Activated CD4-positive, alpha-beta T cell treated with anti-CD3 and anti-CD28 coated beads for 4 hours (primary cell): ENCODE measurements at places on chromosomes 12 and 14.

- no peak for DNase-seq
Observed at GRCh38 chr14:43285575-43285974, 1221.5 kb downstream of the FSCB start.

GRCh38 chr14:93566065-93566693 is 135.4 kb downstream of the UNC79 start:
- DNase-seq, result no peak

- no peak for DNase-seq
Observed at GRCh38 chr12:131990066-131990979, 40.6 kb downstream of the EP400 start.

DNA sequence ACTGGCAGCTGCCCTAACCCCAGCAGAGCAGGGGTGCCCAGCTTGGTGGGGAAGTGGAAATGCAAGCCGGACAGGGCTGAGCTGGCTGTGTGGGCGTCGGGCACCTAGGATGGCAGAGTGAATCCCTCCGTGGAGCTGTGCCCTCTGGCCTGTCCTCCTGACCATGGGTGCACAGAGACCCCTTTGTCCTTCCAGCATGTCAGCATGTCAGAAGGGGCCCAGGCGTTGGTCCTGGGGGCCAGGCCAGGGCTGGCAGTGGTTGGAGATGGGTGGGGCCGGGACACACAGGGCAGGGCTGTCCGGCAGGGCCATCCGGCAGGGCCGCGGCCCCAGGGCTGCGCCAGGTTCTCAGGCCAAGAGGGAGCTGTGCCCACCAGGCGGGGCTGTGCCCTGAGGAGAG is 8.8 kb upstream of the TEX22 start:
- DNase-seq, result no peak

- DNase-seq, result no peak
Observed at GRCh38 chr12:127277882-127278281, 989.1 kb upstream of the TMEM132C start.

- no peak for DNase-seq
Observed at GRCh38 chr12:86331012-86331411, 74.8 kb upstream of the MGAT4C start.

DNA sequence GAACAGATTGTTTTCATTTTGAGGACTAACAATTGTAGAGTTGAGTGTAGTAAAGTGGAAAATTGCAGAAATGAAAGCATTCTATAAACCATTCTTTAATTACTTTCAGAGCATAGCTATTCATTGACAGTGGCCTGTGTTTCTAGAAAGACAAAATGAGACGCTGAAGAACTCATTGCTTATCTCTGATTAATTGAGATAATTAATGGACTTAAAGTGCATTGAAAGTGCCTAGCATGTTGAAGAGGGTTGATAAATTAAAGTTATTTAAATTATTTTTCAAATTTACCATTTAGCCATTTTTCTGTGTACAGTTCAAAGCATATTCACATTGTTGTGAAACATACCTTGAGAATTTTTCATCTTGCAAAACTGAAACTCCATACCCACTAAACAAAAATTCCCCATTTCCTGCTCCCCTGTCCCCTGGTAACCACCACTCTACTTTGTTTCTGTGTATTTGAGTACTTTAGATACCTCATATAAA is 57.4 kb downstream of the DAAM1 start:
- DNase-seq, result no peak

- peak; percentile 52 for DNase-seq
Observed at GRCh38 chr12:111438481-111438880, 32.8 kb downstream of the SH2B3 start.

GRCh38 chr14:72118841-72119240 is 186.6 kb downstream of the RGS6 start:
- no peak for DNase-seq

DNA sequence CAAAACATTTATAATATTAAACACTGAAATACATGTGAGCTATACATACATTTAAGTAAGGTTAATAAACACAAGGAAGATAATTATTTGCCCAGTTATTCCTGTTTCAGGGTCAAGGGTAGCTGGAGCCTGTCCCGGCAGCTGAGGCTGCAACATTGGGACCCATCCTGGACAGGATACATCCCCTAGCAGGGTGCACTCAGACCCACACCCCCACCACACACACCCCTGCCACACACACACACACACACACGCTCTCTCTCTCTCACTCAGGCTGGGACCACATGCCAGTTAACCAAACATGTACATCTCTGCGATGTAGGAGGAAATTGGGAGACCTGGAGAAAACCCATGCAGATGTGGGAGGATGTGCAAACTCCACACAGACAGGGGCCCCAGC is 112.6 kb upstream of the TMCC3 start:
- no peak for DNase-seq

DNA sequence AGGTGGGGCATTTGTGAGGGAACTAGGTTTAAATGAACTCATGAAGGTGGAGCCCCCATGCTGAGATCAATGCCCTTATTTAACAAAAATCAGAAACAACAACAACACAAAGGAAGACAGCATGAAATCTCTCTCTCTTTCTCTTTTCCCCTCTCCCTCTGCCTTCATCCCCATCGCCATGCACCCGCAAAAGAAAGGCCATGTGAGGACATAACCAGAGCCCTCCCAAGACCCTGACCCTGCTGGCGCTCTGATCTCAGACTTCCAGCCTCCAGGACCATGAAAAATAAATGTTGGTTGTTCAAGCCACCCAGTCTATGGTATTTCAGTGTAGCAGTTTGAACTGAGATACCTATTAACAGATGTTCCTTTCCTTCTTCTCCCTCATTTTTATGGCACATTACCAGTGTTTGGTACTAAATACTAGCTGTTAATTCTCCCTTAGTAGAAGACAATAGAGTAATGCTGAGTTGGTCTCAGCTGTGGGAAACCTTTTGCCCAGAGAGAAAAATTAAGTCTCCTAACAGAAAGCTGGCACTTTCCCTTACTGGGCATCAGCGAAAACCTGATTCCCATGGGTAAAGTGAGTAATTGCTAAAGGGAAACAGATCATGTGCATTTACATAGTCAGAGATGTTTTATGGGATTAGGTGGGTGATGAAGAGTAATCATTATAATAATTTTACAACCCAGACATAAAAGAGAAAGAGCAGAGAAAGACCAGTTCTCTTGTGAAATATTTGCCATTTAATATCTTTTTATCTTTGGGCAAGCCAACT is 264.0 kb upstream of the PLEKHG7 start:
- DNase-seq, result no peak

DNA sequence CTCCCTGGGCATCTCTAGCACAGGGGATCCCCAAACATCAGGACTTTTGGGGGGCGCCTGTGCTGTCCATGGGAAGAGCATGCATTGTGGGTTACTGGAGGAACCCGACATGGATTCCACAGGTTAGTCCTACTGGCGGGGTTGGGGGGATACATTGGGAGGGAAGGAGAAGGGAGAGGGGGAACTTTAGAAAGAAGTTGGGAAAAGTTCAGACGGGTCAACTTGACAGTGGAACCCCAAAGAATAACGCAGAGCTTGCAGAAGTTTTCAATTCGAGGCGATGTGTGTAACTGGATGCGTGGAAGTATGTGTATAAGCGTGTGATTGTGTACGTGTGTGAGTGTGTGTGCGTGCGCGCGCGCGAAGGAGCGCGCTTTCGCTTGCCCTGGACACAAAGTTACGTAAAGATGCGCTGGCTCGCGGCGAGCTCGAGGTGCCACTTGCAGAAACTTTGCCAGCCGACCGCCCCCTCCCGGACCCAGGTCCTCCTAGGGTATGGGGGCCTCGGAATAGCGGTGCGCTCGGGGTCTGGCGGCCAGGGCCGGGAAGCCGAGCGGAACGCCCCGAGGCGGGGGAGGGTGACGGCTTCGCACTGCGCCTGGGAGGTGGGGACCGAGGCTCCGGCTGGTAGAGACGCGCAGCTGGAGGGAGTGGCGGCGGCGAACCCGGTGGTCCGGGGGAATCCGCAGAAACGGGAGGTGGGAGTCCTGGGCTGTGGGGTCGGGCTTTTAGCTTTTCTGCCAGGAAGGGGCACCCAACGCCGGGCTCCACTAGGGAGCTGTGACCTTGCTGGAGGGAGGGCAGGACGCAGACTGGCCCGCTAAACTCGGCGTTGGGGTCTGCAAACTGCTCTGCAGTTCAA is 669 bp downstream of the RFX4 start:
- no peak for DNase-seq

GRCh38 chr12:17928708-17929366 is 161.2 kb downstream of the RERGL start:
- DNase-seq, result no peak

DNA sequence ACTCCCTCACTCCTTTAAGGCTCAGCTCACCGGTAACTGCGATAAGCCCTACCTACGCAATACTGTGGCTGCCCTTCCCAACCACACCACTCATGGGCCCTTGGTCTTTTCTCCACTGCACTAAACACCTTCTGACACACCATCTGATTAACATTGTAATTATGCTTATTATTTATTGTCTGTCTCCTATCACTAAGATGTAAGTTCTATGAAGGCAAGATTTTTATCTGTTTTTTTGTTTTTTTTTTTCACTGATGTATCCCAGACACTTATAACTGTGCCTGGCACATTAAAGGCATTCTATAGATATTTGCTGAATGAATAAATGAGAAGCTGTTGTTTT is 34.2 kb upstream of the PYGL start:
- no peak for DNase-seq

- DNase-seq, result no peak
Observed at GRCh38 chr14:20836668-20837338, 34.2 kb upstream of the RNASE1 start.

DNA sequence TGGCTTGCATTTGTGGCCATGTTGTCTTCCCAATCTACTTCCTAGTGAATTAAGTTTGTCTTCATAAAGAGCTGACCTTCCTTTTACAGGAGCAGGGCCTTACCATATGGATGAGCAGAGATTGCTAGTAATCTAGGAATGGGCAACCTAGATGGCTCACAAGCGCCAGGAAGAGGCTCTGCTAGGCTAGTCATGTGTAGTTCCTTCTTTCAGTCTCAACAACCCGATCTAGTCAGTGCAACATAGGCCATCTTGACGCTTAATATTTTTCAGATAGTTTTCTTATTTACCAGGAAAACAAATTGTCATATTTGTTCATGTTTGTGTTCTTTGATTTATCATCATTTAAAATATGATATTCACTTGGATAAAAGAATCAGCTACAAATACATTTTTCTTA is 48.2 kb upstream of the TPH2 start:
- DNase-seq, result no peak

DNA sequence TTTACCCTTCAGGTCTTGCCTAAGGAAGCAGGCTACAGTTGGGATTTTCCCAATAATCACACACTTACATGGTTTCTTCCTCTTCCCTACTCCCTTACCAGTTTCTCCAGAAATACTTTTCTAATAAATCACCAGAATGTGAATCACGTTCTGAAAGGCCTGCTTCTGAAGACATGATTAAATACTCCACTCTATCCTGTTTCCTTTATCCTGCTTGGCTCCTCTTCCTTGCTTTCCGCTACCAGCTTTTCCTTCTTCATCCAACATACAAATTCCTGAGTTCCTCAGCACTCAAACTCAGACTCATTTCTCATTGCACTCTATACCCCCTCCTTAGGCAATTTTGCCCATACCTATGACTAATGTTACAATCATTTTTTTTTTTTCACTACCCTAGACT is 118.3 kb downstream of the MGAT4C start:
- DNase-seq, result no peak

GRCh38 chr12:38930990-38931389 is 25.6 kb upstream of the CPNE8 start:
- no peak for DNase-seq

GRCh38 chr12:20492251-20492760 is 124.0 kb downstream of the PDE3A start:
- no peak for DNase-seq

- DNase-seq, result no peak
Observed at GRCh38 chr14:100407376-100408102, 84.4 kb downstream of the SLC25A47 start.

- no peak for DNase-seq
Observed at GRCh38 chr12:69676257-69677012, 22.7 kb downstream of the BEST3 start.

- no peak for DNase-seq
Observed at GRCh38 chr12:48525332-48525731, at the start of gene OR8S1. OR8S1 (plus strand) TSS chr12:48525632; CDS start chr12:48525632, 0 bp downstream.

- DNase-seq, result no peak
Observed at GRCh38 chr12:30996752-30997151, 70.2 kb downstream of the TSPAN11 start.

- no peak for DNase-seq
Observed at GRCh38 chr12:78018171-78018910, 187.6 kb downstream of the NAV3 start.

DNA sequence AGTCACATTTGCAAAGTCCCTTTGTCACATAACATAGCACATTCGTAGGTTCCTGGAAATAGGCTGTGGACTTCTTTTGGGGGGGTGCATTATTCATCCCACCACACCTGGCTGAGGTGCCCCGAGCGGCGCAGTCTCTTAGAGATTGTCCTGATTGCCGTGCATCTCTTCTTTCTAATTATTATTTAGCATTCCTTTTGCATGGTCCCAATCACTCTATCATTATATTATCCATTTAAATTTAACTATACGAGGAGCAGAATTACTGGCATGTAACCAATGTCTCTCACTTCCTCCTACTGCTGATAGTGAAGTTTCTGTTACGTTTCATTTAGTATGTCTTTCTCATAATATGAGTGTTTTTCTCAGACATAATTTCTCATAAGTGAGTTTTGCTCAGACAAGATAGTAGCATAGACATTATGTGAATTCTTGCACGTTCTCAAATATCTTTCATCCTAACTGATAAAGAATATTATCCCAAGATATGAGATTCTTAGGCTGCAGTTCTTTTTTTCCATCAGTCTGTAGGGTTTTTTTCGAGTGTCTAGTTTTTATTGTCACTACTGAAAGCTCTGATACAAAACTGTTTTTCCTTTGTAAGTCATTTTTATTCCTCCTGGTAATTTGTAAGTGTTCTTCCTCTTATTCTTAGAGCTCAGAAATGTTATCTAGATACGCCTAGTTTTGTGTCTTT is 444.3 kb downstream of the NELL2 start:
- DNase-seq, result no peak

GRCh38 chr12:49881415-49882247 is 22.1 kb downstream of the FAIM2 start:
- no peak for DNase-seq

DNA sequence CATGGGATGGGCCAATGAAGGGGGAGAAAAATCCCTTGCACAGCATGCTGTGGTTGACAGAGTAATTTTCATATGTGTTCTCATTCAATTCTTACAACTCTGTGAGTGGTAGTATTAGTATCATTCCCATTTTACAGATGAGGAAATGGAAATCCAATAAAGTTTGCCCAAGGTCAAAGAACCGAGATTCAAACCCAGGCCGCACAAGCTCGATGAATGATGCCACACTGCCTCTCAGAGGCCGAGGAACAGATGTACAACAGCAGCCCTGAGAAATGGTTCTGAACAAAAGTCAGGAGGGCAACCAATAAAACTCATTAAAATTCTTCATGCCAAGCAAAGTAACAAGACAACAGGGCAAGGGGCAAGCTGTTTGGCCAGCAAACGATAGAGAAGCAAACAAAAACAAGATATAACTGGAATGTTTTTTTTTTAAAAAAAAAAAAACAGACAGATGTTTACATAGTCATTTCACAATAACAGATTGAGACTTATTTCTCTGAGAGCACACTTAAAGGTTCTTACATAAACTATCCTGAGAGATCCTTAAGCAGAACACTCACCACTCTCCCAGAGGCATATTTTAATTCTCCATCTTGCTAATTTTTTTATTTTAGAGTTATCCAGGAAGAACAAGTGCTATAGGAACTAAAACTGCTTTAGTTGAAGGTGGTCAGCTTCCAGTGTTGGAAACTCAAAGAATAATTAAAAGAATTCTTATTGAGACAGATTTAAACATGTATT is 85.8 kb downstream of the EXOC5 start:
- no peak for DNase-seq

- no peak for DNase-seq
Observed at GRCh38 chr14:22780105-22780679, 13.7 kb downstream of the OXA1L start.

GRCh38 chr12:106197906-106198623 is 49.8 kb downstream of the CKAP4 start:
- DNase-seq, result no peak
